ENCODE measurements at places on chromosomes 2 and 18.

DNA sequence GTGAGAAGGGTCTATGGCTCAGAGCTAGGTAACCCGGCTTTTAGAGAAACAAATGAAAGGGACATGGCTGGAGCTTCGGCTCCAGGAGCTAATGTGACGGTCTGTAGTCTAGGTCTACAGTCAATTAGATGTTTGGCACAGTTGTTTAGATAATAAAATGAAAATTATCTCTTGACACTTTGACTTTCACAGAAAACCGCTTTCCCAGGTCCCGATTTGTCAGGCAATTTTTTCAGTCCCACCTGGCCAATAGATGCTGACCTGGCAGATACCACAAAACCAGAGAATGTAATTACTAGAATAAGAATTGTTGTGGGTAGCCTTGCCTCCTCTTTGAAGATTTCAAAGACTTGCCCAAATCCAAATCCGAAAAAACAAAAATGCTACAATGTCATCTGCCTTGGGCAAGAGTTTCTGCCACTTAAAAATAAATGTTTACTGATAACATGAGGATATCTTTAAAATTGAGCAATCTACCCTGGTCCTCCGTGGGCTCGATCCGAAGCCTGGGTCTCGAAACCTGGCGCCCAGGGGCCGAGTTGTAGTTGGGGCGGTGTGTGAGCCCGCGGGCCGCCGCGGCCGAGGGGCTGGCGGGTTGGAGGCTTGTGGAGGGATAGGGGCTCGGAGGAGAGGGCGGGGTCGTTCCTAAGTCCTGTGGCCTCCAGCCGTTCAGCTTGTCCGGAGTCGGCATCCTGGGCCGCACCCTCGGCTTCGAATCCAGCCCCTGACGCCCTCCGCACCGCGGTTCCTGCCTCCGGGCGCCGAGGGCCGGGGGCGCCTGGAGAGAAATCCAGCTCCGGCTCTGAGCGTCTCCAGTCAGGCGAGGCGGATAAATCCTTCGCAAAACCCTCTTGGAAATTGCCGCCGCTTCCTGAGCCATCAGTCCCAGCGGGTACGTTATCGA, 2.3 kb downstream of the EMX1 start:
- DNase-seq = no peak

GRCh38 chr18:45037618-45038017, 356.9 kb downstream of the SETBP1 start:
- no peak for DNase-seq

DNA sequence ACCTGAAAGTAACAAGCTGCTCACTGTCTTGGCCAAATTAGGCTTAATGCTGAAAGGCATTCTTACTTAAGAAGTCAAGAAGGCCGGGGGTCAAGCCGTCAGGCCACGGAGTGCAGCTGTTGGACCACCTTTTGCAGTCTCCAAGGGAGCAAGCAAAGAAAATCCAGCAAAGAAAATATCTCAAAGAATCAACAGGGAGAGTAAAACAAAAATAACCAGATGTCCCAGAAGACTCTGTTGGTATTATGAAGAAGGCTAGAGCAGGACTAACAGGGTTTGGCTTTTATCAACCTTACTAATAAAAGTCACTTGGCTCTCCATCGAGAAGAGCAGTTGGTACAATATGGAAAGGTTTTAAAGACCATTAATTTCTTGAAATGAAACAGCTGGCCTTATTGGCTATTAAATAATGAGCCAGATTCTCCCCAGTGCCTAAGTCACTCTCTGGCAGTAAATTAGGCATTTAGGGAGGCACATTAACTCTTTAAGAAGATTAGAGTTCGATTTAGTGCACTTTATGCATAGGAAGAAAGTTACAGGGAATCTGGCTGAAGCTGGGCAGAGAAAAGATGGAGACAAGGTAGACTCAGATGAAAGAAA, 110.8 kb upstream of the NRP2 start:
- no peak for DNase-seq

DNA sequence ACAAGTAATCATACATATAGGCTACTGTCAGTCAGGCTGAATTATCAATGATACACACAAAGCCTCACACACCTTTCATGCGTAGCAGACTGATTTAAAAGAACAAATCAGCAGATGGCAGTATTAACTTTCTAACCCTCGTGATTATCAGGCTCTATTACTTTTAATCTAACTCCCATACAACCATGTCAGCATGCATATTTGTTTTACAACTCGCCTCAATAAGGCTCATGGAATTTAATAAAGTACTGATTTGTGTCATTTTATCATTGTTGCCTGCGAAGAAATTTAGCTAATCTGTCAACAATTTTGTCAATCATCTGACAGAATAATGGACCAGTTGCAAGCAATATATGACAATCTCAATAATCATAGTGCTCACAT, 82.8 kb downstream of the SLC25A12 start:
- peak; percentile 1 for DNase-seq

DNA sequence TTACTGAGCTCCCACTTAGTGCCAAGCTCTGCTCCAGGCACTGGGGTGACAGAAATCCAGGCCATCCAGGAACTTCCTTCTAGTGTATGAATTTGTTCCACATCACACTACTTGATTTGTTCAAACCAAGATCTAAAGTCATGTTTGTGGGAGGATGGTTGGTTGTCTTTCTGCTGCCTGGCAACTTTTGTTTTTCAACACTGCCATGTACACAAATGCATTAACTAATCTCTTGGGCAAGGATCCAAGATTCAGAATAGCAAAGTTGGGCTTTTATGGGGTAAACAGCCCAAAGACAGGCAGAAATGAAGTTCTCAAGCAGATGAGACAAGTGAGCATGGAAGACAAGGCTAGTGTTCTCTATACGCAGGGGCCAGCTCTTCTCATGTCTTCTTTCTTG, 53.4 kb upstream of the PROKR1 start:
- no peak for DNase-seq

GRCh38 chr2:230905448-230906421, 19.3 kb downstream of the GPR55 start:
- DNase-seq = no peak

DNA sequence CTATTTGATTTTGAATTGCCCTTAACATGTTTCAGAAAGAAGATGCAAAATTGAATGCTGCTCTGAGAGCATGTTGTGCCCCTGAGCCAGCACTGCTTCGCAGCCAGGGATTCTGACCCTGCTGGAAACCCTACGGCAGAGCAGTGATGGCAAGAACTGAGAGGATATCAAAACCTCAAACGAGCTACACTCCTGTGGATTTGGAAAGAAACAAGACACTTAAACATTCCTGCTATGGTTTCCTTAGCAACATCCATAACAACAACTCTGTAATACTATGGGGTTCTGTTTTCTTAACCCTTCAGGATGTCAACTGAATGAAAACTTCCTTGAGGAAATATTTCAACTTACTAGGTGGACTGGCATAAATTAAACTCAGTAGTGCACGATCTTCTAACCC, 649.1 kb downstream of the NYAP2 start:
- DNase-seq = no peak
